ENCODE measurements at places on chromosomes 7 and 10.

DNA sequence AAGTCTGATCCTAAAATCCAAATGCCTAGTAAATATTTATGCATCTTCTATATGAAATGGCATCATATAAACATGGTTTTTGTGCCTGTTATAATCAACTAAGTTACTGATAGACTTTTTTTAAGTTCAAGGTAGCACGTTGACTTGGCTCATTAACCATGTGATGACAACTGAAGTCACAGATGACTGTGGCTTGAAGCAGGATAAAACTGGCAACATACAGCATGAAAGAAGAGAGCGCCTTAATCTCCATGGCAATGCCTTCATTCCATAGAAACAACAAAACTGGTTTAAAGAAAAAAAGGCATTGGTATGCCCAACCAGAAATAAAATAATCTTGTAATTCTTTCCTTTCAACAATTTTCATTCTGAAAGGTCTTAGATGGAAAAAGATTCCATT is 188.9 kb upstream of the CDK1 start:
- H3K4me3 ChIP-seq, result no peak overlapping the region
- H3K27me3 ChIP-seq, result no peaks in the 10 kb centered on the region
- no peaks in the 10 kb centered on the region for H3K4me1 ChIP-seq
- peaks cover 21% of the 10 kb centered on the region for H3K36me3 ChIP-seq

GRCh38 chr10:59339351-59339750 is 23.0 kb downstream of the FAM13C start:
- H3K4me1 ChIP-seq, result no peaks in the 10 kb centered on the region
- H3K27ac ChIP-seq, result no peak overlapping the region
- DNase-seq, result no peak
- no peak overlapping the region for H3K4me3 ChIP-seq

GRCh38 chr10:48416584-48417232 is 110.2 kb downstream of the MAPK8 start:
- H3K27ac ChIP-seq, result no peak overlapping the region
- no peaks in the 10 kb centered on the region for H3K27me3 ChIP-seq
- peaks cover 12% of the 10 kb centered on the region for H3K36me3 ChIP-seq
- no peak for DNase-seq

DNA sequence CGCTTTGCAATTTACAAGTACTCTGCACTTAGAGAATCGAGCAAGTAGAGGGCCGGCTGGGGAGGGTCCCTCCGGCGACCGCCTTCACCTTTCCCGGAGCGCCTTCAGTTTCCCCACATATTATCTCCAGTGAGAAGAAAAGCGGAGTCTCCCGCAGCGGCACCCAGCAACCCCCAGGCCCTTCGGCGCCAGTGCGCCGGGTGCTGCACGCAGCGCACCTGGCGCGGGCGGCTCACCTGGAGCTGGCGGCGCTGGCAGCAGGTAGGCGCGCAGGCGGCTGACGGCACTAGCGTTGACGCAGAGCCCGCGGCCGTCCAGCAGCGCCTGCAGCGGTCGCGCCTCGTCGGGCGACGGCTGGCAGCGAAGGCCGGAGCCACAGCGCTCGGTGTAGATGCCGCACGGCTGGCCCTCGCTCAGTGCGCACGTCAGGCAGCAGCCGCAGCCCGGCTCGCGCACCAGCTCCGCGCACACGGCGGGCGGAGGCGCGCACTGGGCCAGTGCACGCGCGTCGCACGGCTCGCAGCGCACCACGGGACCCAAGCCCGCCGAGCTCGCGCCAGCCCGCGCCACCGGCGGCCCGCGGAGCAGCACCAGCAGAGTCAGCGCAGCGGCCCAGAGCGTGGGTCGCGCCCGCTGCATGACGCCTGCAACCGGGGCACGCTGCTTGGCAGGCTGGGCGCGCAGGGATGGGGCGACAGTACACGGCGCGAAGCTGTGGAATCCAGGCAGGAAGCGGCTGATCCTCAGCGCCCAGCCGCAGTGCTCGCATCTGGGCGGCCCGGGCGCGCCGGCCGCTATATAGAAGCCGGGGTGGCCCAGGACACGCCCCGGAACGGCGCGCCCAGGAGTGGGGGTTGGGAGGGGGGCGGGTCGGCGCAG is at the start of gene IGFBP3:
Gene IGFBP3, minus strand, starts transcription at position 771 of the 879 bp plus-strand sequence. Its CDS starts 132 bp downstream, at position 639.
- H3K36me3 ChIP-seq, result no peaks in the 10 kb centered on the region
- H3K4me3 ChIP-seq, result peak within 1 kb of the TSS; percentile 37
- H3K4me1 ChIP-seq, result peaks cover 20% of the 10 kb centered on the region
- H3K27me3 ChIP-seq, result peaks cover 57% of the 10 kb centered on the region
- no peak within 1 kb of the TSS for H3K27ac ChIP-seq
